ENCODE measurements at places on chromosomes 12 and 14.

DNA sequence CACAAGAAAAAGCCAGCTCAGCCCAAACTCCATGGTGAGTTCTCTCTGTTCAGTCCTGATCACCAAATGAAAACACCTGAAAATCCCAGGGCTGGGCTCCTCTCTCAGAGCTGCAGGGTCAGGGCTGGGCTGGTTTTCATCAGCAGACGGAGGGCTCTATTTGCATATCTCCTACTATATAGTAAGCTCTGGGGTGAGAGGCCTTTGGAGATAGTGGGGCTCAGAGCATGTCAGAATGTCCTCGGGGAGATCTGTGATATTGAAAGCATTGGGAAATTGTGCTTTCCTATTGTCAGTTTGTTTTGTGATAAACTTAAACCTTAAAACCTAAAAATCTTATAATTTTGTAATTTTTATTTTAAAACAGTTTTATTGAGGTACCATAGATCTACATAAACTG, 742.6 kb downstream of the TMEM121 start:
- no peak for DNase-seq

DNA sequence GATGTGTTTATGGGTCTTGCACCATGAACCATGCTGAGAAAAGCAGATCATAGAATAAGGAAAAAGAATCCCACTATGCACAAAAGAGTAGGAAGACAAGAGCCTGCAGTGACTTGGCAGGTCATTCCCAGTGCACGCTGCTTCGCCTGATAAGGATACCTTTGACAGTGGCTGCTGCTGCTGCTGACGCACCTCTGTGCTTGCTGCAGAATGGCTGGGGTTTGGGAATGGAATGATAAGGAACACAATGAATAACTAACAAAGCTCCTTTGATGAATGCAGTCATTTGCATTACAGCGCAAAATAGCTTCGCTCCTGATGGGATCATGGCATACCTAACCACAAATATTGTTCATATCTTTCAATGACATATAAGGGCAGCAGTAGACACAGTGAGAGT, 278.7 kb downstream of the PDZRN4 start:
- DNase-seq = no peak

DNA sequence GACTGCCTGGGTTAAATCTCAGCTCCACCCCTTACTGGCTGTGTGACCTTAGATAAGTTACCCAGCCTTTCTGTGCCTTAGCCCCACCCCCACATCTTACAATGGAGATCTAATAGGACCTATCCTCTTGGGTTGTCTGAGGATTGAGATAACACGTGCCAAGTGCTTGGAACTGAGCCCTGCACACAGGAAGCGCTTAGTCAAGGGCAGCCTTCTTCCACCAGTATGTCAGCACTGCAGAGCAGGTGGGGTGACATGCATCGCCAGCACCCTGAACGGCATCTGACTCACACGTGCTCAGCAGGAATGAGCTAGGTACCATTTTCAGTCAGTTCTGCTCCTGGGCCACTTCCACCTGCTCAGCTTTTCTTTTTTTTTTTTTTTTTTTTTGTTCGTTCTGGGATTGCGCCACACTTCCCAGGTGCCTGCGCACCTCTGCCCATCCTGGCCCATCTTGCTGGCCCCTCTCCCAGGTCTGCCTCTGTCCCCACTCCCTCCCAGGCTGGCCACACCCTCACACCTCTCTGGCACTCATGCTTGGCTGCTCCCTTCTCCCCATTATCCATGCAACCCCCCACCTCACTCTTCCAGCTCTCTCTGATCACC, 19.6 kb downstream of the LGMN start:
- peak; percentile 62 for DNase-seq

DNA sequence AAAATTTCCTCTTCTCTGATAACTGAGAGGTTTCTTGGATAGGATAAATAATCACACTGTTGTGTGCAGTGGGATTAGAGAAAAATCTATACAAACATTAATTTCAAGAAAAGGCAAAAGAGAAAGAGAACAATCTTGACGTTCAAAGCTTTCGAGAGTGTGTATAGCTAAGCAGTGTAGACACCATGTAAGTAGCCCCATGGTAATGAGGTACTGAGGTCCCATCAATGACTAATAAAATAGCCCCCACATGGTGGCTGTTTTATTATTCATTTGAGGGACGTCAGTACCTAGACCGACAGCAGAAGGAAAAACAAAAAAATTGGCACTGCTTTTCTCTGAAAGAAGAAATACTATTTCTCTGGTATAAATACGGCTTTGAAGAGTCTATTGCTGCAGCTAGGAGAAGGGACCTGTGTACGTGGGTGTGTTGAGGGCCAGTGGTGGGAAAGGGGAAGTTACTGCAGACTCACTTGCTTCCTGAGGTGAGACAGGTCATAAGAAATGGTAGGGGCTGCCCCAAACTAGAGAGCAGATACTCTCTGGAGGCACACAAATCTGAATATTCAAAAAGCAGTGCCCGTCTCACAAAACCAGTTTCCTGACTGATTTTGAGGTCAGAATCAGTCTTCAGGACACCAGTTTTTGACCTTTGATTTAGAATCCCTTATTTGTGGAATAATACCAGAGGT, 339.8 kb downstream of the EMP1 start:
- DNase-seq = no peak

DNA sequence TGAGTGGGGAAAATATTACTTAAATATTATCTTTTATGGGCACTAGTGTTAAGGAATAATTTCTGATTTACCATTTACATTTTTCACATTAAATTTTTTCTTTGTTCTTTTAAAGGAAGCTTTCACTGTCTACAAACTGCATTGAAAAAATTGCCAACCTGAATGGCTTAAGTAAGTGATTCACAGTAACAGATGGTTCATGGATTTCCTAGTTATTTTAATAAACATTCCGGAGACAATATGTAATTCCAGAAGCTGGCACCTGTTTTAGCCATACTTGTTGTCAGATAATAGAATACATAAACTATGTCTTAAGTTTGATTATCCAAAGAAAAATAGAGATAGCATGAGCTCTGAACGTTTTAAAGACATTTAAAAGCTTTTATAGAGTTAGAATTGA, 17.1 kb downstream of the DNAL1 start:
- no peak for DNase-seq

GRCh38 chr12:53193985-53194716, 12.9 kb downstream of the ITGB7 start:
- DNase-seq = no peak

- no peak for DNase-seq
Measured at GRCh38 chr12:12507121-12507520, 55.5 kb downstream of the DUSP16 start.

- DNase-seq = no peak
Measured at GRCh38 chr14:34701808-34702207, 12.6 kb downstream of the CFL2 start.

DNA sequence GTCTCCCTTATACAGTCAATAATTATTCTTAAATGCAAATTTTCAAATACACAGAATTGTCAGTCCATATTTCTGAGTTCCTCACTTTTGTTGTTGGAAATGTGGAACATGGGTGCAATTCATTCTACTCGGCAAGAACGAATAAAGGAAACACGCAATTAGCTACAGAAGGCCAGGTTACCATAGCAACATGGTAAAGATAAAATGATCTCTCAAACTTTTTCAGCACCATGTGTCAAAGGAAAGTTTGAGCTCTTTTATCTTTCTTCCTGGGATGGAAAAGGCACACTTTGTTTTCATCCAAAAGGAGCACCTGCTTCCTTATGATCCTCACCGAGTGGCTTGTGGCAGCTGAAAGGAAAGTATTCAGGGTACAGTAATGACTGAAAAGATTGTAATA, 595.0 kb downstream of the RPS29 start:
- no peak for DNase-seq

DNA sequence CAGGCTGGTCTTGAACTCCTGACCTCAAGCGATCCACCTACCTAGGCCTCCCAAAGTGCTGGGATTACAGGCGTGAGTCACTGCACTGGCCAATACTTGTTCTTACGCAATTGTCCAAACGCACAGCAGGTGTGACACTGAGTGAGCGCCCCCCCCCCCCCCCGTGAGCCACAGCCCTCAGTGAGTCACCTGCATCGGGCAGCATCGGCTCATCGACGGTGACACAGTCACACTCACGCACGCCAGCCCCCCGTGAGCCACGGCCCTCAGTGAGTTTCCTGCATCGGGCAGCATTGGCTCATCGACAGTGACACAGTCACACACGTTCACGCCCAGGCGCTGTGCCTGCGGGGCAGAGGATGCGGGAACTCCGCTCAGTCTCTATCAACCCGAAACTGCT, 42.5 kb downstream of the GALNT9 start:
- DNase-seq = no peak

DNA sequence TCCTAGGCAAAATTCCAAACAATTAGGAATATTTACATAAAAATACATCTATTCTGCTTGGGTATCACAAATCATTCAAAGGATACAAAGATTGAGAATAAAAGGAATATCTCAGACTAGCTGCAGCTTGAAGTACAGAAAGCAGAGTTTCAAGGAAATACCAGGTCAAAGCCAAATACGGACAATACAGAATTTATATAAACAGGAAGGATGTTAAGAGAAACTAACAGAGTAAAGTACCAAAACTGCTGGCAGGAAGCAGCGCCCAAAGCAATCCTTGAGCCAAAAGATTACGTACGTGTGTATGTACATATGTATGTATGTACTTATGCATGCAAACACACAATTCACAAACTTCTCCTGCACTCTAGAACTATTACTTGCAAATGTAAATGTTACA, 86.6 kb downstream of the PPP1R12A start:
- DNase-seq = peak; percentile 9

GRCh38 chr12:27631813-27632491, 64.3 kb upstream of the REP15 start:
- no peak for DNase-seq

DNA sequence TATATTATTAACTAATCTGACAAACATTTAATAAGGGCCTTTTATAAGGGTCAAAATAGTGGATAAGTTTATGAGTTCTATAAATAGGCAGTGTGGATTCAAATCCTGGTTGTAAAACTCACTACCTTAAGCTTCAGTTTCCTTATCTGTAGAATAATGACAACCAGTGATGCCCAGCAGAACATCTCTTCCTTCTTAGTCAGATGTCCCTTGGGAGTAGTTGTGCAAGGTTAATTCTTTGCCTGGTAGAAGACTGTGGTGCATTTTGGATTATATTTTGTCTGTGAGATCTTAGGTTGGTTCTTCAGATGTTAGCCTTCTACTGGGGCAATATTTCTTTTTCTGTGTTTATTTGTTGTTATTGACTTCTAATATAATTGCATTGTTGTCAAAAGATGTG, 59.5 kb downstream of the ARID2 start:
- peak; percentile 7 for DNase-seq

GRCh38 chr12:76144245-76144549, 59.7 kb upstream of the NAP1L1 start:
- peak; percentile 40 for DNase-seq

DNA sequence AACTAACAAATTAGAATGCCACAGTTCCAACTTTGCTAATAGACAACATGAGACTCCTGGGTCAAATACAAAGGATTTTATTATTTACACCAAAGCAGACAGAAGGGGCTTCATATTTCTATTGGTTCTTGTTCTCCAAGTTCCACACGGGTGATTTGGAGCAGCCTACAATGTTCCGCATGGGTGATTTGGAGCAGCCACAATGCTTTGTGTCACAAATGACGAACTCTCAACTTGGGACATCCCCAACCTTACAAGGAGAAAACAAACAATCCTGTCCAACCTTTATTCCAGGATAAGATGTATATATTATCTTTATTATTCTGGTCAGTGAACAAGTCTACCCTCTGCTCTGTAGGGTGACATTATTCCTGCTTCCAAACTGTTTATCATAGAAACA, 694.3 kb upstream of the MGAT4C start:
- DNase-seq = no peak

DNA sequence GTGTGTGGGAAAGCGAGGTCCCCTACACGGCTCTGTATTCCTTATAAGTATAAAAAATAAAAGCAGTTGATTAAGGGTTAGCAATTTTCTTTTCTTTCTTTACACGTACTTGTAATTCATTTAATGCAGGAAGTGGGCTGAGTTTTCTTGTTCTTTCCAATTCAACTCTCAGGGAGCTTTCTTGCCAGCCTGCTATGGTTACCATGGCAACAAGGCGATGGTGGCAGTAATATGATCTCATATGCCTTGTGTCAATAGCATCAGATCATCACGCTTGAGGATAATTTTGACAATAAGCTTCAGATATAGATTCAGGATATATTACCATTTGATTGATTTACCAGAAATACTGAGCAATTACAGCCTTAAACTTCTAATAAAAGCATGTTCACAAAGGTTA, 466.5 kb downstream of the APAF1 start:
- no peak for DNase-seq

DNA sequence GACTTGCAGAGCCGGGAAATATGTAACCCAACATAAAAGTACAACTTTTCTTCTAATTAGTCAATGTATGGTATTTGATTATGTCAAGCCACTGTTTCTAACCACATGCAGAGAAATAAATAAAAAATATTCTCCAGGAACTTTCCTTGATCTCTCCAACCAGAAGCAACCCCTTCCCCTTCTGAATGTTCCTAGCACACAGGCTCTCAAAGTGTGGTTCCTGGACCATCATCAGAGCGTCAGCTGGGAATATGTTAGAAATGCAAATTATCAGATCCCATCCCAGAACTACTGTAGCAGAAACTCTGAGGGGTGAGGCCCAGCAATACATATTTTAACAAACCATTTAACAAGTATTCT, 21.0 kb upstream of the ITPR2 start:
- no peak for DNase-seq

GRCh38 chr12:92278378-92278828, 132.8 kb upstream of the BTG1 start:
- peak; percentile 14 for DNase-seq

GRCh38 chr12:47238669-47239114, 158.9 kb upstream of the AMIGO2 start:
- no peak for DNase-seq

GRCh38 chr12:28604240-28604639, 414.0 kb downstream of the CCDC91 start:
- no peak for DNase-seq

DNA sequence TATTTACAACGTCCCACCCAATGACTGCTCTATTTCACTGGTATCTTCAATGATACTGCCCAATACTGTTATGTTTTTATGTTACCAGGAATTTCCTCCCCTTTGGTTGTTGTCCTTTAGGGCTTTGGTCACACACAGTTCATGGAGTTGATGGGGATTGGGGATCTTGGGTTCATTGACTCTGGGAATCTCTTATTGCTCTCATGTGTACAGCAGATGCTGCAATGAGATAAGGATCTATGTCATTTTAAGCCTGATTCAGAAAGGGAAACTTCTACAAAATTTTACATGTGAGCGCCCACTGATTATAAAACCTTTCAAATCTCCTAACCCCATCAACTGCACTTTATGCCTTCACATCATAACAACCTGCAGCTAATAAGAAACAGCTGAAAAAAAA, 67.2 kb downstream of the FAR2 start:
- DNase-seq = no peak

GRCh38 chr14:77032491-77032843, 4.0 kb upstream of the IRF2BPL start:
- no peak for DNase-seq

All from suppressor macrophage treated with lipopolysaccharide for 4 hours (primary cell).